Uterine smooth muscle cell (primary cell): ENCODE measurements at places on chromosomes 6 and 20. TPM values are rescaled to one million over a fixed set of nuclear protein-coding genes. Genes with fewer than 3 reads are reported as not detected.

FOXC1 gene
- total RNA-seq = 1.5 and 1.6 TPM in 2 replicates

TMC2 gene
- not detected in 2 replicates for total RNA-seq

MTFR2 gene
- 1.6 and 8.1 TPM in 2 replicates for total RNA-seq

TMEM151B gene
- under 0.01 TPM in 1 of 2 replicates, not detected in the other for total RNA-seq

SPATA25 gene
- 0.62 and 1.5 TPM in 2 replicates for total RNA-seq

TNNC2 gene
- 0.12 and 0.44 TPM in 2 replicates for total RNA-seq

BPIFB4 gene
- not detected in 2 replicates for total RNA-seq

ESF1 gene
- total RNA-seq = 25.2 and 25.7 TPM in 2 replicates

SLC35A1 gene
- 15.9 and 22.7 TPM in 2 replicates for total RNA-seq

SLC35F1 gene
- total RNA-seq = 0.12 TPM in 1 of 2 replicates, not detected in the other

TAGAP gene
- 0.12 TPM in 1 of 2 replicates, not detected in the other for total RNA-seq

TM9SF4 gene
- 25.5 and 35.4 TPM in 2 replicates for total RNA-seq

UCKL1 gene
- 22.4 and 24.0 TPM in 2 replicates for total RNA-seq

SIRPB1 gene
- total RNA-seq = 0.25 and 0.55 TPM in 2 replicates

HLA-A gene
- 202 and 369 TPM in 2 replicates for total RNA-seq

NHLRC1 gene
- 2.7 and 3.3 TPM in 2 replicates for total RNA-seq

GNRH2 gene
- total RNA-seq = 0.11 TPM in 1 of 2 replicates, not detected in the other

BEND6 gene
- 15.5 and 19.1 TPM in 2 replicates for total RNA-seq

EGFL8 gene
- 0.66 and 1.00 TPM in 2 replicates for total RNA-seq

PRSS16 gene
- 0.11 and 0.50 TPM in 2 replicates for total RNA-seq

TASP1 gene
- 9.1 and 9.2 TPM in 2 replicates for total RNA-seq

PRND gene
- 0.12 TPM in 1 of 2 replicates, not detected in the other for total RNA-seq

ZBTB46 gene
- total RNA-seq = 11.9 and 16.7 TPM in 2 replicates

ELOVL4 gene
- total RNA-seq = 7.1 and 10.0 TPM in 2 replicates

CST9 gene
- total RNA-seq = not detected in 2 replicates

LTB gene
- total RNA-seq = 0.25 TPM in 1 of 2 replicates, not detected in the other

ACSS1 gene
- 5.5 and 6.6 TPM in 2 replicates for total RNA-seq

PTCHD4 gene
- 0.33 and 1.5 TPM in 2 replicates for total RNA-seq

AGER gene
- 0.12 and 0.44 TPM in 2 replicates for total RNA-seq

CLDN20 gene
- not detected in 2 replicates for total RNA-seq
